Substantia nigra (tissue), 51 donors: ENCODE measurements at places on chromosomes 2 and 18.

DNA sequence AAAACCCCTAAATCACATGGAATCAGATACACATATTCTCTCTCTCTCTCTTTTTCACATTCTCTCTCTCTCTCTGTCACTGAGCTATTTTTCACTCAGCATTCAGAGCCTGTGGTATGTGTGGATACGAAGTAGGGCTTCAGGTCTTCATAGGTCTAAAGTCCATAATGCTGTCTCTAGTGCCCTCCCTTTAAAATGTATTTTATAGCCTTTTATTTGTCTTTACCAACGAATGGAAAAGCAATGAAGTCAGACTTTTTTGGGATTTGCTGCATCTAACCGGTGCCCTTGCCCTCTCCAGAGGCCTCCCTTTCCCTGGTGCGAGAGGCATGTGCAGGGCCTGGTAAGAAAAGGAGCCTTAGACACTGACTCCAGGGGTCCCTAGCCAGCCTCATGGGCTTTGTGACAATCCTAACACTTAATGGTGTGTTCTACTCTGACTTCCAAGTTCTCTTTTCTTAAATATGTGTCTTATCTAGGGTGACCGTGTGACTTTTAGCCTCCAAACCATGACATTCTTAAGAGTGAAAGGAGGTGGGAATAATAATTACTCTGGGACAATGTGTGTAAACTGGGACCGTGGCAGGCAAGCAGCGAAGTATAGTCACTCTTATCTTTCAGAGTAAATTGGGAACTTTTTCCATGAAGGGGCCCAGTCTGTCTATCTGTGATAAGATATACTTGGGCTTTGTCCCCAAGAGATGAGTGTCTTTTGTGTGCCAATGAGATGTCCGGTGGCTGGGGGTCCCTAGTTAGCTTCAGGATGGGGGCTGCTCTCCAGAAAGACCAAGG, 101.1 kb downstream of the B3GNT2 start:
- DNase-seq: no peak

DNA sequence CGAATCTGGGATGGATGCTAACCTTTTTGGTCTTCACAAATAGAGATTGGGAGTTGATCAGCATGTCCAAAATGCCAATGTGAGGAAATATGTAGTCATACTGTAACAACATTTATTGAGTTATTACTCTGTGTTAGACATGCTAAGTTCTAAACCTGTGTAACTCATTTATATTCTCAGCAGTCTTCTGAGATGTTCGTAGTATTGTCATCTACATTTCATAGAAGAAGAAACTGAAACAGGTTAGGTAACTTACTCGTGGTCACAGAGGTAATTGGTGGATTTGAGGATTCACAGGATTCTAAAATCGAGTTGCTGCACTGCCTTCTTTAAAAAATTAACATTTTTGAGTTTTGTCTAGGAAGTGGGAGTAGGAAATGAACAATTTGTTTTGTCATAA, 162.1 kb downstream of the UBE2E3 start:
- no peak for DNase-seq

DNA sequence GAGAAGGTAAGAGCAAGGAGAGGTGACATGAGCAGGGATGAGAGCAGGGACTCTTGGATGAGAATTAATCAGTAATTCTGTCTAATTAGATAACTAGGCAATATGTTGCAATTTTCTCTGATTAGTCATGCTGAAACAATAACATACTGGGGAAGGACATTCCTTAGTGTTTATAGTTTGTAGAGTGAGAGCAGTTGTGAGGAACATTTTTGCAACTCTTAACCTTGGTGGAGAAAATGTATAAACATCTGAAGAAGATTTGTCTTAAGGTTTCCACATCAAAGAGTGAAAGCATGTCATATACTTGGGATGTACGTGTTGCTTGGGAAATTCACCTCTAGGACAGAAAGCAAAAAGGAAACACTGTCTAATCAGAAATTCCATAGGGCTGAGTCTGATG, 955.4 kb upstream of the FANCL start:
- DNase-seq: no peak

GRCh38 chr2:144249035-144249637, 270.8 kb downstream of the ZEB2 start:
- DNase-seq: no peak

- no peak for DNase-seq
Observed at GRCh38 chr2:225824748-225825449, 425.4 kb downstream of the NYAP2 start.
